Kidney tubule cell (primary cell): ENCODE measurements at places on chromosomes 13 and 19.

DNA sequence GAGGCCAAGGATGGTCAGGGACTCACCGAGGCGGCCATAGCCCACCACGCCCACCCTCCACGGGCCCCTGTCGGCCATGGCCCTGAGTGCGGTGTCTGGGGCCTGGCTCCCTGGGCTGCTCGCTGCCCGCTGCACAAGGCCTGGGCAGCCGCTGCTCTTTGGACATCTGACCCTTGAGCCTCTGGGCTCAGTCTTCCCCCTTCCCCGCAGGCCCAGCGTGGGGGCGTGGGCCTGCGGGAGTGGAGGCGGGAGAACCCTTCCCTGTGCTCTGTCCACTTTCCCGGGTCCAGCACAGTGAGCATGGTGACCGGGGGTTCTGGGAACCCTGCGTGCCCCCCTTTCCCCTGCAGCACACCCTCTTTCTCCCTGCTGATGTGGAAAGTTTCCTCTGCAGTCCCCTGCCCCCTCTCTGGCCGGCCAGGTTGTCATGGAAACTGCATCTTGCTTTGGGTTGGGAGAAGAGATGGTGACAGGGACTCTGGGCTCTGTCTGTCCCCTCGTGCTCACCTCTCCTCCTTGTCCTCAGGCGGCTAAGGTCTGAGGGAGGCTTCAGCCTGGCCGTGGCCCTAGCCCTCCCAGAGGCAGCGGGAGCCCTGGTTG lies at the start of gene ASPDH:
Gene ASPDH (minus strand): TSS at position 168 of the 600 bp plus-strand sequence. CDS start 90 bp downstream, at position 78.
- no peak for DNase-seq

GRCh38 chr13:101751488-101751887 lies 299.0 kb downstream of the ITGBL1 start:
- peak; percentile 63 for DNase-seq

GRCh38 chr19:2782329-2782935 lies 641 bp downstream of the SGTA start:
- DNase-seq = no peak

DNA sequence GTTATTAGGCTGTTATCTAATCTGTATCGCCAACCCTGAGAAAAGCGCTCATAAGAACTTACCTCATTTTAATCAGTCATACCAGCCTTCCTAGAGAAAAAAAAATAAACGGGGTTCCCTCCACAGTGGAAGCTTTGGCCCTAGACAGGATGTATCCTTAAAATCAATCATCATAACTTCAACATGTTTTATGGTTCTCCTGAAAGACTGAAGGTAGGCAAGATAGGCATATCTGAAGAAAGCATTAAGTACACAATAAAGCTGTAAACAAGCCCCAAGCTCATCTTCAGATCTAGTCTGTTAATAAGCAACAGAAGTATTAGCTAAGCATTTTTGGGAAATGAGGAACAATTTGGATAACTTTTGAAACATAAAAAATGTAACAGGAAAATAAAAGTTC lies 18.7 kb upstream of the SERP2 start:
- no peak for DNase-seq

GRCh38 chr13:39809466-39809865 lies 154.0 kb downstream of the COG6 start:
- no peak for DNase-seq

DNA sequence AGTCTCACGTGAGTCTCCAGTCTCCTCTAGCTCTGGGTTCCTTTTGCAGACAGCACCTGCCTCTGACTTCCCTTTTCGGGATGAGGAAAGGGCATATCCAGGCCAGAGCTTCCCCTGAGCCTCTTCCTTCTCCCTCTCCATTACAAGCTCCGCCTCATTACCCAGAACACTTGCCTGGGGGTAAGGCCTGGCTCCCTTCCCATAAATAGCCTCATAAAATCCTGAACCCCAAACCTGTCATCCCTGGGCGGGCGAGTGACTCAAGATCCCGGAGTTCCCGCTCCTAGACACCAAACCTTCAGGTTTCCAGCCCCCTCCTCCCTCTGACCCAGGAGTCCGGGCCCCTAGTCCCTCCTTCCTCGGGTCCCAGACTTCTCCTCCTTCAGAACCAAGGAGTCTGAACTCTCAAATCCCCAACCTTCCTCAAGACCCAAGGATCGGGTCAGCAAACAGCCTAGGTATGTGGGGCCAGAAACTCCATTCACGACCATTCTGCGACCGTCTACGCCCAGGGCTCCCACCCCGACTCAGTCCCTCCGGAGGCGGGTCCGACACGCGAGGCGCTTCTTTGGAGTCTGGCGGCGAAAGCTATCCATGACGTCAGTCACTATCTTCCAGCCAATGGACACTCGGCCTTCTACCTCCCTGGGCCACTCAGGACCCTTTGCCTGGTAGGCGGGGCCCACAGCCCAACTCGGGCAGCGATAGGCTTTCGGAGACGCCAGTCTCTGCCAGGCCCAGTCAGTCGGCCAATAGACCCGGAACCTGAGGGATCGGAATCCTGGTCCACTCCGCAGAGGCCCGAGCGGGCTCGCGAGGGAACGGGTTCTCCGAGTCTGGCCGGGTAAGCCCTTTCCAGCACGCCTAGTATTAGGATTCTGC lies 6.5 kb upstream of the CNFN start:
- DNase-seq = peak; percentile 99

GRCh38 chr13:41017159-41017558 lies 2.0 kb downstream of the ELF1 start:
- DNase-seq = peak; percentile 32
